ENCODE measurements at places on chromosomes 11 and 22.

DNA sequence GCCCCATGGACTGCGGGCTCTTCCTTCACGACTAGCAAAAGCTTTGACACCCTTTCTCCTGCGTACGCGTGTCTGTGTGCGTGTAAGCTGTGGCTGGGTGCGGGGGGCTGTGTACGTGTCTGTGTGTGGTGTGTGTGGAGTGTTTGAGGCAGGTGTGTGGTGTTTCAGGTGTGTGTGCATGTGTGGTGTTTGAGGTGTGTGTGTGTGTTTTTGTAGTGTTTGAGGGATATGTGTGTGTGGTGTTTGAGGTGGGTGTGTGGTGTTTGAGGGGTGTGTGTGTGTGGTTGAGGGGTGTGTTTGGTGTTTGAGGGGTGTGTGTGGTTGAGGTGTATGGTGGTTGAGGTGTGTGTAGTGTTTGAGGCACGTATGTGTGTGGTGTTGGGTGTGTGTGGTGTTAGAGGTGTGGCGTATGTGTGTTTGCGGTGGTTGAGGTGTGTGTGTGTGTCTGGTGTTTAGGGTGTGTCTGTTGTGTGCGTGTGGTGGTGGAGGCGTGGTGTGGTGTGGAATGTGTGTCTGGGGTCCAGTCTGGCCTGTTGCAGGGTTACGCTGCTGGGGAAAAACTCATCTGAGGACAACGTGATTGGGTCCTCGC is 687 bp upstream of the ARSA start:
- DNase-seq, result peak; percentile 35

DNA sequence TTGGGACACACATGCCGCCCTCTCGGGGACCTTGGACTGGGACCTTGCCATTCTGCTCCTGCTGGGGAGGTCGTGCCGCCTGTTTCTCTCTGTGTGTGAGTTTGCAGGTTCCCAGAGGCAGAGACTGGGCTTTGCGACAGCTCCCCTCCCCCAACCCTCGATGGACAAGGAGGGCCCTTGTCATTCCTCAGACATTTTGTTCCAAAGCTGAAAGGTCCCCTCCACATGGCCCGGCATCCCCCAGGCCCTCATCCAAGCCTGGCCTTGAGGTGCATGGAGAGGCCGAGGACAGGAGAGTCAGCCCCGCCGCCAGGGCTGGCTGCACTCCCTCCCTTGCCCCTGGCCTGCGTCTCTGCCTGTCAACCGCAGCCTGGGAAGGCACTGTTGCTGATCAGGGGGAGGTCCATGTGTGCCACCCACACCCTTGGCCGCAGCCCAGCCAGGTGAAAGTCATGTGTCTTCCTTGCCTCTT is 25.6 kb downstream of the FADS2 start:
- no peak for DNase-seq

GRCh38 chr22:28314959-28315358 is 364.7 kb downstream of the TTC28 start:
- DNase-seq, result no peak

GRCh38 chr11:128174465-128175291 is 412.7 kb downstream of the ETS1 start:
- no peak for DNase-seq

GRCh38 chr22:42433754-42434682 is 1.8 kb upstream of the NFAM1 start:
- DNase-seq, result no peak

DNA sequence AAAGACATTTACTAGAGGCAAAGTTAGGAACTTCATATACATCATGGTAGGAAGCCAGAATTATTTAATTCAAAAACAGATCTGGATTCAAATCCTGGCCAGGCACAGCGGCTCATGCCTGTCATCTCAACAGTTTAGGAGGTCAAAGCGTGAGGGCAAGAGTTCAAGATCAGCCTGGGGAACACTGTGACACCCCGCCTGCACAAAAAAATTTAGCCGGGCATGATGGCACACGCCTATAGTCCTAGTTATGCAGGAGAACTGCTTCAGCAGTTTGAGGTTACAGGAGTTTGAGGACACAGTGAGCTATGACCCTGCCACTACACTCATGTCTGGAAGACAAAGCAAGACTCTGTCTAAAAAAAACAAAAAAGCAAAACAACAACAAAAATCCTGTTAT is 8.9 kb downstream of the MRTFA start:
- no peak for DNase-seq

DNA sequence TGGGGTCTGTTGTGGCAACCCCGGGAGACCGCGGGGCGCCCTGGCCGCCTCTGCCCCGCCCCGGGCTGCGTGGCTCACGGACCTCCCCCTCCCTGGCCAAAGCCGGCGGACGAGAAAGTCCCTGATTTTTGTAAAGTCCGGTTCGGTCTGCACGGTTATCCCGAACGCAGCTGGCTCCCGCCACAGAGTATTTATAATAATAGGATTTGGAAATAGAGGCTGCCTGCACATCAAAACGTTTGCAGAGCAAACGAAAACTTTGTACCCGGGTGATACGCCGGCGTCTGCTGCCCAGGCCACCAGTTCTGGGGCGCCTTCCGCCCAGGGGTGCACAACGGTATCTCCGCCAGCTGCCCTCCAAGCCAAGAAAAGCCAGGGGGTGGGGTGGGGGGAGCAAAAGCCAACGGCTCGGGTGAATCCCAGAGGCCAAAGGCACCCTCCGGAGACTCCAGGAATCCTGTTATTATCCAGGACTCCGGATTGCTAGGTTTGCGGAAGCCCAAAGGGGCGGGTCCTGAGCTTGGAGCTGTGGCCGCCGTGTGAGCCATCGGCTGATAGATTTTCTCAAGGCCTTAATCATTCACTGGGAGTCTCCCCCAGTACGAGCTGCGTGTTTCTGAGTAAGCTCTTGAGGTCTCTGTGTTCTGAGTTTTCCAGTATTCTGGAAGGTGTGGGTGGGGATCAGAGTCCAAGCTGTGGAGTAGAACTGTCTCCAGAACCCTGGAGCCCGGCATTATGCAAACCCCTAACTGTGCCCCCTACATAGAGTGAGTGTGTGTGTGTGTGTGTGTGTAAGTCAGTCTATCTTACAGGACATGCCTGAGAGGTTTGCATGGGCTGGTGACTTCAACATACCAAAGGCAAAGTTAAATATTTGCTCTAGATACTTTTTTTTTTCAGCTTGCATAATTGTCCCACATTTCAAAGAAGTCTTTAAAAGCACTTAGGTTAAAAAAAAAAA is 673 bp upstream of the SHANK2 start:
- no peak for DNase-seq

DNA sequence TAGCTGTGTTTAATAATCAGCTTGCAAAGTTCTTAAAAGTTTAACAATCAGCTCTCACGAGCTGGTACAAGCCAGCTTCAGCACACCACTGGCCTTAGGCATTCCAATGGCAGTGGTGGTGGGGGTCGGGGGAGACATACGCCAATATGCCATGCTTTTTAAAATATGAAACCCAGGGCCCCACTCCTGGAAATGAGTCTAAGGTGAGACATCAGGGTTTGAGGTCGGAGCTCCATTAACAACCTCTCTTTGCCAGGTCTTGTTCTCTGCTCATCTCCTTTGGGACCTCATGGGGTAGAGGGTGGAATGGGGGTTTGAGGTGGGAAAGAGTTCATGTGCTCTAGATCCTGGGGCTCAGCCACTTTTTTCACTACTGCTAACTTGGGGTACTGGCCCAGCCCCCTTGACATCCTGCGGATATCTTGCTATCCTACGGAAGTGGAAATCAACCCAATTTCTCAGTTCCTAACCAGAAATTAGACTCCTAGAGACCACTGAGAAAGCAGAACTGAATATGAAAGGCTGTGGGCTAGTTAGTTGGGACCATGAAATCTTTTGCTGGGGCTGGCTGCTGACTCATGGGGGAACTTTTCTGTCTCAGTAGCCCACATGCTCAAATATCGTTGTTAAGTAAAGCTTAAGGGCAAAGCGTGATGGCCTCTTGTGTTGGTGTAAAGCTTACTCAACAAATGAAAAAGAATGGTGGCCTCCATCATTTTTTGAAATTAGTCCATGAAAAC is 90.1 kb downstream of the PDHX start:
- no peak for DNase-seq

DNA sequence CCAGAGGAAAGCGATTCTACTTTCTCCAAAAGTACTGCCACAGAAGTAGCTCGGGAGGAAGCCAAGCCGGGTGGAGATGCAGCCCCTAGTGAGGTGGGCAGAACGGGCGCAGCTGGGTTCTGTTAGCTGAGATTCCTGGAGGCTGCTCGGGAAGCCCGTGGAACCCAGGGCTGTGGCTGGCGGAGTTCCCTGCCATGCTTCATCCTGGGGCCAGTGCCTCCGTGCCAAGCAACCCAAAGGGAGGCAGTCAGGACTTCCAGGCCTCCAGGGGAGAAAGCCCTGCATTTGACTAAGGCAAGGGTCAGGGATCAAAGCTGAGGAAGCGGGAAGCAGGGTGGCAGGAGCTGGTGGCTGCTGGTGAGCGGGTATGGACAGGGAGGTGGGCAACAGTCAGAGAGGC is 6.7 kb upstream of the TRMU start:
- DNase-seq, result no peak

- DNase-seq, result no peak
These were observed 224.6 kb upstream of the ISX start for GRCh38 chr22:34841331-34841771.

DNA sequence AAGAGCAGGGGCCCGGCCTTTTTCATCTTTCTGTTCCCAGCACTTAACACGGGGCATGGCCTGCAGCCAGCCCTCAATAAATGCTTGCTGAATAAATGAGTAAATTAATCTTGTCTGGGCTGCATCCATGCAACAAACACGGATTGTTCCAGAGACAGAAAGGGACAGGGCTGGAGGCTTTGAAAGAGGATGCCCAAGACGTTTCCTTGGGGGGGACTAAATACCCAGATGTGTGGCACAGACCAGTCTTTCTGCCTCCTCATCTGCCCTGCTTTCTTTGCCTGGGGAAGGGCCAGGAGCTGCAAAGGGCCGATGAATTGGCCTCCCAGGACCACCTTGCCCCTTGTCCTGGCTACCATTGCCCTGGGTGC is 40.4 kb downstream of the SHISAL1 start:
- DNase-seq, result no peak
